CD4-positive, alpha-beta T cell treated with Interleukin-21 for 1 hour (primary cell): ENCODE measurements at places on chromosomes 6 and 20.
A peak's percentile ranks its signal among the peaks of the same experiment; 100 is the strongest.

- DNase-seq, result no peak
Observed at GRCh38 chr20:50445354-50446151, 64.6 kb upstream of the PTPN1 start.

- DNase-seq, result no peak
Observed at GRCh38 chr6:151914484-151914883, 107.0 kb downstream of the ESR1 start.

GRCh38 chr20:54645445-54646155, 170.2 kb downstream of the DOK5 start:
- DNase-seq, result no peak

DNA sequence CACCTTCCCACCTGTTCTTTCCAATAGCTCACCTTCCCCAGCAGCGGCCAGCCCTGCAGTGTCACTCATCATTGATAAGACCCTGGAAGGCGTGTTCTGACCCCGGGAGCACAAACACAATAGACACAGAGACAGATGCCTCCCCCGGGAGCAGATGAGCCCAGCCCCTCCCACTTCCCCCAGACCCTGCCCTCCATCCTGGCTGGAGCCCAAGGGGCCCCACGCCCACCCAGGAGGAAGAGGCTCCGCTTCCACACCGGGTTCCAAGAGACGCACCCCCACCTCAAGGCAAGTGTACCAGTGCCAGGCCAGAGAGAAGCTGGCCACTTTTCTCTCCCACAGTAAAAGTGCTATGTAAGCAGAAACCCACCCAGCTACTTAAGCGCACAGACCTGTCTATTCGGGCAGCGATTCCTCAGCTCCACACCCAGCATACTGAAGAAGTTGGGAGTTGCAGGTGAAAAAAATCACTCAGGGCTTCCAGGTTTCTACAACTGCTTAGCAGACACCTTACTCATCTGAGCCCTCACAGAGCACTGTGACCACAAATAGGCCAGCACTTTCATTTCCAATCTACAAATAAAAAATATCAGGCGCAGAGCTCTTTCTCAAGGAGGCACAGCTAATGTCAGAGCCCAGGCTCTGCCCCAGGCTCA, 93.4 kb upstream of the NXT1 start:
- DNase-seq, result no peak

DNA sequence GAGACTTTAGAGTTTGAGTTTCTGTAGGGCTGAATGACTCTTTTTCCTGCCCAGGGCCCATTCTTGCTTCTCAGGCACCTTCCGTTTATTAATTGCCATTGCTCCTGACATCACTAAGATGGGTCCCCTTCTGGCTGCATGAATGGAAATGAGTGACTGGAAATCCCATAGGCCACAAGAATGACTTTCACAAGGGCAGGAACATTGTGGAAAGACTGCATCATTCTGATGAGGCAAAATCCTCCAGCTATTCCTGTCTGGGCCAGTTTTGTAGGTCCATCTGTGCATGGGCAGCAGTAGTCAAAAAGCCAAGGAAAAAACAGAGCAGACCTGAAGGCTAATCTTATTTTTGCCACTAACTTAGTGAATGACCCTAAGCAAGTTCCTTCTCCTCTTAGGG, 19.3 kb downstream of the TMEM74B start:
- no peak for DNase-seq

- DNase-seq, result no peak
Observed at GRCh38 chr6:7628479-7628878, 38.5 kb downstream of the SNRNP48 start.

DNA sequence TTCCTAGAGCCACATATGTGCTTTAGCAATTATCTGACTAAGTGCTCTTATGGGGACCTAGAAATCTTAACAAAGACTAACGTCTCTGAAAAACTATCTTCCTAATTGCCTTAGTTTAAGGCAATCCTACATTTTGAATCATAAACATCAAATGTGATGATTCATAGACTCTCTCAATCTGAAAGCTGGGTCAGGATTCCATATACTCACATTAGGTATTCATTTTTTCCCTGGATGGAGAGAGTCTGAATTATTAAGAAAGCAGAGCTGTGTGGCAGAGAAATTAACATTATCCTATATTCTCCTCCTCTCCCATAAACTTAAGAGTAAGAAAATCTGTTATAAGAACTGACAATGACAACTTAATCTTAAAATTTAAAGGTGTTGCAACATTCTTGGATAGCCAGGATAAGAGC, 1.6 kb upstream of the PRL start:
- no peak for DNase-seq

DNA sequence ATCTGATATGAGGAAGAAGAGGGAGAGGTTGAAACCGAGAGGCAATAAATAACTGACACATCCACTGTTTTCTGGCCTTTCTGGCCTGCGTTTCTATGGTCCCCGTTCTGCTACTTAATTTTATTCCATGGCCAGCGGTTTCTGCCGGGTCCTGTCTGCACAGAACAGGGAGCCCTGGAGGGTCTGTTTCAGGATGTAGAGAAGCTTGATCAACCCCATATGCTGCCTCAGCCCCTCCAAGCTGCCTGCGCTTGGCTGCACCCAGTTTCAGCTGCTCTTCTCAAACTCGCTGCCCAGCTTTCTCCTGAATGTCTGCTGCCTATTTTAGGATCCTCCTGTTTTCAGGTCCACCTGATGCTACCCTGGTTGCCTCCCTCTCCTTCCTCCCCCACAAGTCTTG, 18.5 kb upstream of the PACSIN1 start:
- no peak for DNase-seq

DNA sequence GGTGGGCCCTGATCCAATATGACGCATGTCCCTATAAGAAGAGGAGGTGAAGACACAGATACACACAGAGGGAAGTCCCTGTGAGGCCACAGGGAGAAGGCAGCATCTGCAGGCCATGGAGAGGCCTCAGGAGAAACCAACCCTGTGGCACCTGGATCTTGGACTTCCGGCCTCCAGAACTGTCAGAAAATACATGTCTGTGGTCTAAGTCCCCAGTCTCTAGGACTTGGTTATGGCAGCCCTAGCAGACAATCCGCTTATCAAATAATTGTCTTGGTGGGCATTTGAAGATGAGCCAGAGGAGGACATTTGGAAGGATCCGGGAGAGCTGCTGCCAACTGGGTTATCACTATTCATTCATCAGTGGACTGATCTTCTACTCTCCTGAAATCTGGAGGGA, 57.6 kb upstream of the FOXQ1 start:
- no peak for DNase-seq

DNA sequence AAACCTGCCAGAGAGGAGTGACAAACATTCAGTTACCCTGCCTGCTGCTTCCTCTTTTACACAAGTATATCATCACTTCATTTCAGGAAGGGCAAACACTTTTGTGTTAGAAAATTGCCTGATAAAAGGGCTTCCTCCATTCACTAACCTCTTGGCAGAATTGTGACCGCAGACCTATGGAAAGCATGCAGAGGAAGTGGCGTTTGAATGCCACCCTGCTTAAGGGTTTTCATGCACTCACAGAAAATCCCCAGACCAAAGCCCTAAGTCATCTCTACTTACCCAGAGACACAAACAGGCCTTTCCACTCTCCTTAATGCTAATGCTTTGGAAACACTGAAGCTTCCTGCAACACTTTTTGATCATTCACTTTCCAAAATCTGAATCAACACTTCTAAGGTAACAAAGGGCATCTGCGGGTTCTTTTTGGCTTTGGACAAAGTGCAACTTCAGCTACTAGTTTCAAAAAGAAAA, 22.1 kb upstream of the RALGAPA2 start:
- DNase-seq, result peak; percentile 18

DNA sequence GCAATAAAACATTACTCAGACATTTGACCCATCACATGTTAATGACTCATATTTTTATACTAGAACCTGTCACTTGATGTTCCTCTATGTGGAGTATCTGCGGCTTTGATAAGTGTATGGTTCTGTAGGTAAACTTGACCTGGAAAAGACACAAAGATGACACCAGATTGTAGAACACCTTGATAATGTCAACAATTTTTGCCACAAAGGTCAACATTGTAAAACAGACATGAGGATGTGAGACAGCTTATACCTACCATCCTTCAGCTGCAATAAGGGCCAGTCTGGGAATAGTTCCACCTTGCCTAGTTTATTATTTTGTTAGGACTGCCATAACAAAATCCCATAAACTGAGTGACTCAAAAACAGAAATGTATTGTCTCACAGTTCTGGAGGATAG, 202.4 kb downstream of the LMBRD1 start:
- DNase-seq, result no peak

DNA sequence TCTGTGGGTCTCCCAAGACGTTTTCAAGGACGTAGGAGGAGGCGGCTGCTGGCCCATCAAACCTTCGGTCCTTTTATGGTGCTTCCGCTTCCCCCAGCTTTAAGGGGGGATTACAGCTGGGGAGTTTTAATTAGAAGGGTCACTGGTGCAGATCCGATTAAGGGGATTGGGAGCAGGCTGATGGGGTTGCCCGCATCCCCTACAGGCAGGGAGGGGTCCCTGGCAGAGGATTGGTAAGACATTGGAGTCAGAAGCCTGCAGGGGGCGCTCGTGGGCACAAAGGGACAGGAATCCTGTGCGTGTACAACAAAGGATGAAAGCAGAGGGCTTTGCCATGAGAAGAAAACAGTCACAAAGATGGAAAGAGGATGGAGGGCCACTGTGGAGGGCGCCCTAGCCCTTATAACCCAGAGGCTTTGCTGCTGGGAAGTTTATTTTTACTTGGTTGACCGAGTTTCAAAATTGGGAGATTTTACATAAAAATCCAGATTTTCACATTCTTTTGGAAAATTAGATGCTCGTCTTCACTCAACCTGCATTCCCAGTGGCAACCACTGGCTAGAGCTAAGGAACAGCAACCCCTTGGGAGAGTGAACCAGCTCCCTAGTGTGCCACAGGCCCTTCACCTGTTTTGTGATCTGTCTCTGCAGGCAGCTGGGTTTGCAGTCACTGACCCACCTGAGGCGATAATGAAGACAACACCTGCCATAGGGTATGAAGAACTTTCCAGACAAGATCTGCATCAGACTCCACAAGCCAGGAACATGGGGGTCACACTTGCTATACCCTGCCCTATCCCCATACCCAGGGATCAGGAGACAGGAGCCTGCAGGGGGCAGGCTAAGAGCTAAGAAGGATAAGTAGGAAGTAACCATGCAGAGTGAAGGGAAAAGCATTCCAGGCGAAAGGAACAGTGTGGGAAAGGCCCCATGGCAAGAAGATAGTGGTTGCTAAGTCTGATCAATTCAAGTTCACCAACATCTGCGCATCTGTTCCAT, 97.7 kb downstream of the KCNB1 start:
- peak; percentile 49 for DNase-seq

- peak; percentile 47 for DNase-seq
Observed at GRCh38 chr6:137233911-137234863, 15.0 kb upstream of the IFNGR1 start.

- DNase-seq, result no peak
Observed at GRCh38 chr20:52234302-52235045, 42.9 kb upstream of the ZFP64 start.

DNA sequence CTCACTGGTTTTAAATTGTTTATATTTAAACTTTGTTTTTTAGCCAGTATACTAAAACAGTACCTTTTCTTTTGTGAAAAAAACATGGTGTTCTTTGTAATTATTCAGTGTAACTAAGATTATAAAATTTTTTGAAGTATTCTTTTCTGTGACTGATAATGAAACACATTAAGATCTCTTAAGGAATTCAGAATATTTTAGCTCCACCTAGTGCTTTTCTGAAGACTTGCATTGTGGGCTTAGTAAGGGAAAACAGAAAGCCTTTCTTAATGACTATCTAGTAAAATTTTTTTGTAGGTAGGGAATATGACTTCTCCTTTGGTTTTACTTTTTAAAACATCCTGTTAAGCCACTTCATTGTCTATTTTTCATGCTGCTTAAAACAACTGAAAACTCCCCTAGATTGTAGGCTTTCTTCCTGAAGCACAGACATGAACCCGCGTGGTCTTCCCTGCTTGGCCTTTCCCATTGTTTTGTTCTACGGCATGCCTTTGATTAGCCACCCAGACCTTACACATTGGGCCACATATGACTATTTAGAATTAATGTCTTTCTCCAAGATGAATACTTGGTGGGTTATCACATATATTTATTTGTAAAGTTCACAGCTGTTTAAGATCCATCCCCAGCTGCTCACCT, 72.1 kb downstream of the AFDN start:
- peak; percentile 24 for DNase-seq

DNA sequence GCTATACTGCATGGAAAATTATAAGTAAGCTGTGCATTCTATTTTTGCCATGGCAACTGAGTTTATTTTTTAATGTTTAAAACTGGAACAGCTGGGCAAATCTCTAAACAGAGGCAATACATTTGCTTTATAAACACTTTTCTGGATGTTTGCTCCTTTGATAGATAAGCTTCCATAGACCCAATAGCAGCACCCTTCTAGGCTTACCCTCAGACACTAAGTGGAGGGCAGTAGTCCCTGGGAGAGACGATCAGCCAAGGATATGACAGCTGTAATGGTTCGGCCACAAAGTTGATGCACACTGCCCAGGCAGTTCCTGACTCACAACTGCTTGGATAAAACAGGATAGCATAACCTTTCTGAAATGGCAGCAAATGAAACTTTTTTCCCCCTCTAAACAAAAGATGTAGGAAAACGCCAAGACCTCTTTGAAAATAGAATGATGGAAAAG, 8.5 kb upstream of the MRPS10 start:
- DNase-seq, result no peak
